IPS DF 6.9 (cell line): ENCODE measurements at places on chromosomes 3 and 15.

DNA sequence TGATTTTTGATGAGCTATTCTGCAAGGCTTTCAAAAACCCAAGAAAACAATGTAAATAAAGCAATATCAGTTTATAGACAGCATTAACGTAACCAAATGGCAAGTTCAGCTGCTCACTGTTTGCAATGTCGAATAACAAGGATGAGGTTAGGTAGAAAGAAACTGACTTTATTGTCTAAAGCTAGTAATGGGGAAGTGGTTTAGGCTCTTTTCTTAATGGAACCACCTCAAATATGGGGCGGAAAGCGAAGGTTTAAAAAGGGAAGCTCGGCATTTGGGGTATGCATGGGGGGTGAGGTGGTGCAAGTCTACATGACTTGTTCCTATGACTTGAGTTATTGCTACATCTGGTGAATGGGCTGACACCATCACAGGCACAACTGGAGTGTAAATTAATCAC, 1060.2 kb downstream of the NSUN3 start:
- H3K27me3 ChIP-seq = no peaks in the 10 kb centered on the region
- DNase-seq = no peak
- H3K36me3 ChIP-seq = no peaks in the 10 kb centered on the region
- no peak overlapping the region for H3K27ac ChIP-seq

DNA sequence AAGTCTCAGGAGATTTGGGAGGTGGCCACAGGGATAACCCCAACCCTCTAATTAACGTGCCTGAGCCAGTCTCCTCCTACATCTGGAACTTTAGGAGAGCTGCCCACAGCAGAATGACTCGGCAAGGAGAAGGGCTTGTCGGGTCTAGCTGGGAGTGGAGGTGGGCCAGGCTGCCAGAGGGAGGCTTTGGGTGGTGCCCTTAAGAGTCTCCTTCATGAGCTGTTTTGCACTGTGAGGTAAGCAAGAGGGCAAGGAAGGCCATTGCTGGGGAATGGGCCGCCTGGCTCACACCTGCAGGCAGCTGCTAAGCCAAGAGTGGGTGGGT, 3.6 kb upstream of the TNK2 start:
- no peaks in the 10 kb centered on the region for H3K36me3 ChIP-seq
- H3K4me1 ChIP-seq = peaks cover 8% of the 10 kb centered on the region; the same call in 1 of the 2 replicates
- H3K27me3 ChIP-seq = no peaks in the 10 kb centered on the region
- H3K4me3 ChIP-seq = no peak overlapping the region
- H3K27ac ChIP-seq = no peak overlapping the region

DNA sequence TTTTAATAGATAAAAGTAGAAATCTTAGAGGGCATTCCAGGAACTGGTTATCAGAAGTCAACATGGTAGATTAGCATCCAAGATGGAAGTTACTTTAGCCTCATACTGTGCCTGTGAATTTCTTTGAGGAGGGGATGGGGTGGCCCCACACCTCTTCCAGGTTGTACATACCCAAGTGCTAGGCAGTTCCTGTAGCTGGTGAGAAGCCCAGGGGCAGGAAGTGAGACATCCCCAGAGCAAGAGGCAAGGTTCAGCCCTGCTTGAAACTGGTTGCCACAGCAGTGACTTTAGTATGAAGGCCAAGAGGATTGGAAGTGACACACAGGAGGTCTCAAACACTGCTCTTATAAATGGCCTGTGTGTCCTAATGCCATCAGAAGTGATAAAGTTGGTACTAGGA, 11.9 kb downstream of the GTPBP8 start:
- no peak for DNase-seq
- no peak overlapping the region for H3K4me3 ChIP-seq
- H3K36me3 ChIP-seq = peaks cover 14% of the 10 kb centered on the region

DNA sequence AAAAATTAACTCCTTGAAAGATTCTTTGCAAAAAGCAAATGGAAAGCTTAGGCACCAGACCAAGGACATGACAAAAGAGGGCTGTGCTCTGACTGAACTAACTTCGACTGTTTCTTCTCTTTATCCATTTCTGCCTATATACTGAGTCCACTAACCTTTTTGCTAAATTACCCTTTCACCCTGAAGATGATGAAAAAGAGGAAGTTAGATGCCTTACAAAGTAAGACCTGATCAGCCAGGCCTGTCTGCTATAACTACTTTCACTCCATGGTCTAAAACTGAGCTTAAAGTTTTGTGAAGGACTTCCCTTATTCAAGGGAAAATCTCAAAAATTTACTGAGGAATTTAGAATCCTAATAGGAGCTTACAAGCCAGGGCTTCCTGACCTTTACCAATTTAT, 6.2 kb upstream of the IGSF10 start:
- H3K4me1 ChIP-seq = no peaks in the 10 kb centered on the region
- no peak for DNase-seq
- no peaks in the 10 kb centered on the region for H3K36me3 ChIP-seq
- no peaks in the 10 kb centered on the region for H3K27me3 ChIP-seq

- no peak overlapping the region for H3K27ac ChIP-seq
- no peaks in the 10 kb centered on the region for H3K36me3 ChIP-seq
- DNase-seq = no peak
- no peak overlapping the region for H3K4me3 ChIP-seq
- peaks cover 2% of the 10 kb centered on the region; the same call in 1 of the 2 replicates for H3K4me1 ChIP-seq
Observed at GRCh38 chr3:197447057-197447456, 108.7 kb downstream of the BDH1 start.

GRCh38 chr3:141227752-141228151, 3.9 kb upstream of the PXYLP1 start:
- H3K36me3 ChIP-seq = no peaks in the 10 kb centered on the region
- H3K27me3 ChIP-seq = peaks cover 2% of the 10 kb centered on the region; the same call in 1 of the 2 replicates
- H3K27ac ChIP-seq = no peak overlapping the region
- no peak for DNase-seq

DNA sequence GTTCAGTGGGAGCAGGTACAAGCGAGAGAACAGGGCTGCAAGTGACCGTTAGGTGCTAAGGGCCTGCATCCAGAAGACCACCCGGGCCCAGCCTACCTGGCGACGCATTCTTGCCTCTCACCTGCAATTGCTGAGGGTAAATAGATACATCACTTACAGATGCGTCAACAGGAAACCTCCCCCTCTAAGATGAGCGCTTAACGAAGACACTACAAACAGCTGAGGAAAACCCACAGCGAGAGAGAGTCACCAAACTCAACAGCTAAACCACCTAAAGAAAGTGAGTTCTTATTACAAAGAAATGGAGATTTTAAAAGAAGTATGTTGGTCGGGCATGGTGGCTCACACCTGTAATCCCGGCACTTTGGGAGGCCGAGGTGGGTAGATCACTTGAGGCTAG, 157.9 kb downstream of the CHSY1 start:
- no peaks in the 10 kb centered on the region for H3K36me3 ChIP-seq
- H3K27me3 ChIP-seq = no peaks in the 10 kb centered on the region
- H3K4me1 ChIP-seq = no peaks in the 10 kb centered on the region
- no peak overlapping the region for H3K27ac ChIP-seq
- DNase-seq = no peak

- no peak overlapping the region for H3K27ac ChIP-seq
- H3K4me1 ChIP-seq = no peaks in the 10 kb centered on the region
- DNase-seq = no peak
- no peaks in the 10 kb centered on the region for H3K27me3 ChIP-seq
Observed at GRCh38 chr3:59800481-59800880, 750.7 kb upstream of the CFAP20DC start.

- H3K4me3 ChIP-seq = no peak overlapping the region
- H3K27ac ChIP-seq = no peak overlapping the region
- H3K27me3 ChIP-seq = no peaks in the 10 kb centered on the region
- H3K4me1 ChIP-seq = no peaks in the 10 kb centered on the region
- no peak for DNase-seq
Observed at GRCh38 chr3:177567833-177568232, 370.6 kb upstream of the TBL1XR1 start.

GRCh38 chr3:16808393-16809107, 76.2 kb upstream of the PLCL2 start:
- H3K27ac ChIP-seq = no peak overlapping the region
- H3K36me3 ChIP-seq = no peaks in the 10 kb centered on the region
- H3K27me3 ChIP-seq = no peaks in the 10 kb centered on the region
- no peak overlapping the region for H3K4me3 ChIP-seq
- H3K4me1 ChIP-seq = no peaks in the 10 kb centered on the region

- DNase-seq = no peak
- no peak overlapping the region for H3K4me3 ChIP-seq
- no peaks in the 10 kb centered on the region for H3K27me3 ChIP-seq
- no peaks in the 10 kb centered on the region for H3K4me1 ChIP-seq
- H3K36me3 ChIP-seq = no peaks in the 10 kb centered on the region
Observed at GRCh38 chr15:49918121-49918520, 200.9 kb downstream of the ATP8B4 start.

DNA sequence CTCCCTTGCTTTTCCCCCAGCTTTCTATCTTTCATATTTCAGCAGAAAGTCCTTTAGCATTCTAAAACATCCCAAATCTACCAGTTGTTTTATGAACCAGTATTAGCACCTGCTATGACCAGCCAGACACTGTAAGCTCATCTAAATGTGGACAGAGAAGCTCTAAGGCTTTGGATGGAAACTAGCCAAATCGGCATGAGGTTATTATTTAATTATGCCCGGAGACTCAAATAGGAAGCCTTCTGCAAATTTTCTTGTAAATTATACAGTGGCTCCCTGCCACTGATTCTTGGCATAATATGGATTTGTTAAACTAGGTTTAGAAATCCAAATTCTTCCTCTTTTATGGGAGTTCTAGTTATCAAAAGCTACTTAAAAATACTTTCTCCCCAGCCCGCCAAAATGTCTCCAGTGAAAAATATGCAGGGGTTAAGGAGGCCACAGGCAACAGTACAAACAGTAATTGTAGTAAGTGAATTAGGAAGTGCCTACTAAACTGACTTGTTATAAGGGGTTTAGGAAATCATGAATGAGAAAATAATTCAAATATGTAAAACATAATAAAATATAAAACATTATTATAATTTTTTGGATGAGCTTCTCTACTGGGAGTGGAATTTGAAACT, 15.4 kb downstream of the MYH15 start:
- no peaks in the 10 kb centered on the region for H3K4me1 ChIP-seq
- H3K27me3 ChIP-seq = no peaks in the 10 kb centered on the region
- H3K4me3 ChIP-seq = no peak overlapping the region
- no peak overlapping the region for H3K27ac ChIP-seq

GRCh38 chr3:194181612-194182529, 45.9 kb downstream of the HES1 start:
- H3K36me3 ChIP-seq = no peaks in the 10 kb centered on the region
- no peak overlapping the region for H3K4me3 ChIP-seq
- no peaks in the 10 kb centered on the region for H3K27me3 ChIP-seq
- peaks cover 2% of the 10 kb centered on the region; the same call in 1 of the 2 replicates for H3K4me1 ChIP-seq
- DNase-seq = no peak

- H3K27me3 ChIP-seq = no peaks in the 10 kb centered on the region
- no peak overlapping the region for H3K27ac ChIP-seq
- peaks cover 2% of the 10 kb centered on the region; the same call in 1 of the 2 replicates for H3K4me1 ChIP-seq
- H3K36me3 ChIP-seq = no peaks in the 10 kb centered on the region
- DNase-seq = no peak
Observed at GRCh38 chr15:33608714-33609113, 297.9 kb downstream of the RYR3 start.

DNA sequence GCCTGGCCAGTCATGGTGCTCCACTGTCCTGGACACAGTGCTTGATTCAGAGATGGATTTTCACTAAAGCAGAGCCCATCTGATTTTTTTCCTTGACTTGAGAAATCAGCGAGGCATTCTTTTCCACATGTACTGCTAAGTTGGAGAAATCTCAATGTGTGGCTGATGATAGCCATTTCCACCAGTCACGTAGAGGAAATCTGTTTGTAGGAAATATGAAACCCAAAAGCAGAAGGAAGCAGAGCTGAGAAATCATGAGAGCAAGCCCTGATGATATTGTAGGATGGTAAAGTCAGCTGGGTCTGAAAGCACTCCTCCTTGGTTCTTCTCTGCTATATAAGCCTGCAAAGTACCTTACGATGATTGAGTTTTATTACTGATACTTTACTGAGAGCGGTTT, 1233.4 kb downstream of the ROBO2 start:
- H3K4me3 ChIP-seq = no peak overlapping the region
- peaks cover 4% of the 10 kb centered on the region; the same call in 1 of the 2 replicates for H3K4me1 ChIP-seq
- no peaks in the 10 kb centered on the region for H3K27me3 ChIP-seq
- no peaks in the 10 kb centered on the region for H3K36me3 ChIP-seq
- DNase-seq = no peak

- no peak overlapping the region for H3K4me3 ChIP-seq
- no peaks in the 10 kb centered on the region for H3K36me3 ChIP-seq
- DNase-seq = no peak
- peaks cover 10% of the 10 kb centered on the region for H3K4me1 ChIP-seq
Observed at GRCh38 chr3:194340757-194341400, 10.2 kb downstream of the CPN2 start.

- H3K4me1 ChIP-seq = peaks cover 5% of the 10 kb centered on the region; the same call in 1 of the 2 replicates
- no peaks in the 10 kb centered on the region for H3K36me3 ChIP-seq
- H3K27ac ChIP-seq = no peak overlapping the region
- no peaks in the 10 kb centered on the region for H3K27me3 ChIP-seq
- no peak for DNase-seq
Observed at GRCh38 chr15:60338810-60339209, 59.0 kb downstream of the ANXA2 start.

DNA sequence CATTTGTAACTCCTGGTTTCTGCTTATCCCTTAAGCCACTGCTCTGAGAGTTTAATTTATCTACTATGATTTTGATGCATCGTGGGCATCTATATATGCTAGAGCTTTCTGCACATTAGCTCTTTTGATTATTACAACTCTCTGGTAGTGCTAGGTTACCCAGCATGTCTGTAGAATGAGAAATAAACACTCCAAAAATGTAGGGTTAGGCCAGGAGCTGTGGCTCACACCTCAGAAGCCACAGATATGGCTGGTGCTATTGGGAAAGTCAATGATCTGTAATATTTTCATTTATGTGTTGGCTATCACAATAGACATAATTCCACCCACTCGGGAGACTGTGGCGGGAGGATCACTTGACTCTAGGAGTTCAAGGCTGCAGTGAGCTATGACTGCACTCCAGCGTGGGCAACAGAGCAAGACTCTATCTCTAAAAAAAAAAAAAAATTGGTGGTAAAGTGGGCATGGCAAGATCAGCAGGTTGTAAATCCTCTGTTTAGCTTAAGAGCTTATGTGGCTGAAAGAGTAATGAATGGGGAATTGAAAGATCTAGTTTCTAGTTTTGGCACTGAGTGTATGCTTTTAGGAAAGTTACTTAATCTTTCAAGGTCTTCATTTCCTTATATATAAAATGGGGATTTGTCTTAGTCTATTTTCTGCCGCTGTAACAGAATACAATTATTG, 6.3 kb downstream of the TIGIT start:
- no peaks in the 10 kb centered on the region for H3K4me1 ChIP-seq
- H3K4me3 ChIP-seq = no peak overlapping the region
- DNase-seq = no peak
- H3K27ac ChIP-seq = no peak overlapping the region
- H3K27me3 ChIP-seq = no peaks in the 10 kb centered on the region

DNA sequence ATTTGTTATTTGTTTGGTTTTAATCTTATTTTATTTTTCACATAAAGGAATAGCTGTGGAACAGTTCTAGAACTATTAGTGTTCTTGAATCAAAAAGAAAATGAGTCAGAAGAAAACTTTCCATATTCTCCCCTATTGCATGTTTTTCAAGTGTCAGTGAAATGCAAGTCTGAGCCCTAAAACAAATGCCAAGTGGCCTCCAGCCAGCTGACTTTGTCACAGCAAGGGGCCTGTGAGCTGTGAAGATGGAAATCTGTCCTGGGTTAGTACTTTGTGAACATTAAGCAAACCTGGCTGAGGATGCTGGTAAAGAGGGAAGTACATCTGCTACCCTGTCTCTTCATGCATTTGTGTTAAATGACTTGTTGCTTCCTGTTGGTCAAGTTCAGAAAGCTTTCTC, 14.2 kb downstream of the LRRC49 start:
- H3K27me3 ChIP-seq = no peaks in the 10 kb centered on the region
- no peak for DNase-seq
- no peak overlapping the region for H3K4me3 ChIP-seq
- no peaks in the 10 kb centered on the region for H3K36me3 ChIP-seq
- no peaks in the 10 kb centered on the region for H3K4me1 ChIP-seq
